Effector memory CD4-positive, alpha-beta T cell (primary cell): ENCODE measurements at places on chromosomes 11 and 22.

DNA sequence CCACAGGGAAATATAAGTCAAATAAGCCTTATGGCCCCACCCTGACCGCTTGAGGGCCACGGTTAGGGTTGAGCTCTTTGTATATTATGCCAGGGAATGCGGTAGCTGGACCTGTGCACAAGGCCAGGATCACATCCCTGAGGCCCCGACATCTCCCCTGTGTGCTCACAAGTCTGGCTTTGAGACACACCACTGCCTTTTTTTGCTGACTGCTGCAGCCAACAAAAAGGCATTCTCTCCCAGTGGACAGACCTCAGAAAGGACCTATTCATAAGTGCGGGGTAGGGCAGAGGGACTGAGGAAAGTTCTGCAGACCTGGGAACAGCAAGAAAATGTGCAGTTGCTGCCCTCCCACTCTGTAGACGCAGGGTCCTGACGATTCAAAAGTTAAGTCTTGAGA, 3.4 kb upstream of the SIDT2 start:
- DNase-seq: no peak

DNA sequence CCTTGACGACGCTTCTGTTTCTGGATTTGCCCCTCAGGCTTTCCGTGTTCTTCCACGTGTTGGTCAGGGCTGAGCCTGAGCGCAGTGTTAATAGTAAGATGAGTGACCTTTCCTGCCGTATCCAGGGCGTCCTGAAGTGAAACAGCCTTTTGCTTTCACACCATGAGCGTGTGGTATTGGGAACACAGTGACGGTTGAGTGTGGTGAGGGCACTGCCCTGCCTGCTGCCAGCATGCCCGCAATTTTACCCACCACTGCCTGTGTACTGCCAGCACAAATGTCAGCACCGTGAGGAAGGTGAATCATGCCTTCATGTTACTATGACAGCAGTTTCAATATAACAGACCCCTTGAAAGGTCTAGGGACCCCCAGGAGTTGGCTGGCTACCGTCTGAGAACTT, 217.1 kb downstream of the TBC1D22A start:
- no peak for DNase-seq

DNA sequence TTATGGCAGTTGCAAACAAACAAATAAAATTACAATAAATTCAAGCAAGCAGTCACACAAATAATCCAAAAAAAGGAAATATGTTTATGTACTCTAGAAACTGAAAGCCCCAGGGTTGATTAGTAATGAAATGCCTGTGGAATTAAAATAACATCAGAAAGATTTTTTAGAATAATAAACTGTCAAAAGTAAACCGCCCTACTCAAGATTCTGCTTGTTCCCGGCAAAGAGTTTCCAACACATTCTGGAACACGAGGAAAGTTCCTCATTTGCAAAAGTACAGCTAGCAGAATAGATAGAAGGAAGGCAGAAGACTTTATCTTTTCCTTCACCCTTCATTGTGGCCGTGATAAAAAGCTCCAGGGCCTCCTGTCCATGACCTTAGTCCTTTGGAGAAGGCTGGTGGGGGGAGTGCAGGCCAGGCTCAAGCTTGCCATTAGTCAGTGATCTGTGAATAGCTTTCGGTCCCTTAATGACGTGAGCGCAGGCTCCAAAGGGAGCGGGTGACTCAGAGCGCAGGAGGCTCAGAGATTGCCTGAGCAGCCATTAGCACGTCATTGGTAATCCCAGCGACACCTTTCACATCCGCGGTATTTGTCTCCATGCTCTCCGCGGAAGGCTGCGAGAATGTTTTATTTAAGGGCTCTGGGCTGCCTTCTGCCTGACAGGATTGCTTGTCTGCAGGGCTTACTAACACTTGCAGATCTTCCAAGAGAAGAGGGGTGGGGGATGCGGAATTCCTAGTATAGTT, 458.3 kb downstream of the METTL15 start:
- no peak for DNase-seq

DNA sequence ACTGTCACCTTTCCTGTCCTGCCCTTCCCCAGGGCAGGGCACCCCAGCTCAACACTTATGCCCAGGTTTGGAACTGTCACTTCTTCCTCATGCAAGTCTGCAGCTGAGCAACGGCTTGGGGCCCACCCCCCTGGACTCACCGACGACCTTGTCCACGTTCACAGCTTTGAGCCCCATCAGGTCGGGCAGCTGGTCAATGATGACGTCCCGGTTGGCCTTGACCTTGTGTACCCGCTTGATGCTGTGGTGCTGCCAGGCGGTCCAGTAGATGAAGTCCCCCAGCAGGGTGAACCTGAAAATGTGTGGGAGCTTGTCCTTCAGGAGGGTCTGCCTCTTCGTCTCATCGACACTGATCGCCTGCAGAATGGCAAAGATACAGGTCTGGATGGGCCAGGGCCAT, 135.0 kb downstream of the CRYBB2 start:
- no peak for DNase-seq

- DNase-seq: no peak
Measured at GRCh38 chr22:27157666-27158370, 500.4 kb downstream of the MIAT start.

DNA sequence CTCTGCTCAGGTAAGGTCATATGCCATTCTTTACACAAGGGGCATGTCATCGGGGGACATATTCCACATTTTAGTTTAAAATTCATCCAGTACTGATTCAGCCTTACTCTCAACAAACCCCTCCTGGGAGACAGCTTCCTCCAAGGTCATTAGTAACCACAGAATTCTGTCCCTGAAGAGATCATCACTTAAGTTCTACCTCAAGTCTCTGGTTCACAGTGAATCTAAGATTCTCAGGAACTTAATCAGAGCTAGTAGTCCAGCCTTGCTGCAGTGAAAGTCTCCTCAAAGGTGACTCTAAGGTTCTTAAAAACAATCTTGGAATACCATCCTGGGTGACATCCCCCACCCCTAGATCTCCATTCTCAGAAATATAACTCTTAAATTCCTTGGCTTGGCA, 18.9 kb upstream of the GDPD4 start:
- DNase-seq: no peak

DNA sequence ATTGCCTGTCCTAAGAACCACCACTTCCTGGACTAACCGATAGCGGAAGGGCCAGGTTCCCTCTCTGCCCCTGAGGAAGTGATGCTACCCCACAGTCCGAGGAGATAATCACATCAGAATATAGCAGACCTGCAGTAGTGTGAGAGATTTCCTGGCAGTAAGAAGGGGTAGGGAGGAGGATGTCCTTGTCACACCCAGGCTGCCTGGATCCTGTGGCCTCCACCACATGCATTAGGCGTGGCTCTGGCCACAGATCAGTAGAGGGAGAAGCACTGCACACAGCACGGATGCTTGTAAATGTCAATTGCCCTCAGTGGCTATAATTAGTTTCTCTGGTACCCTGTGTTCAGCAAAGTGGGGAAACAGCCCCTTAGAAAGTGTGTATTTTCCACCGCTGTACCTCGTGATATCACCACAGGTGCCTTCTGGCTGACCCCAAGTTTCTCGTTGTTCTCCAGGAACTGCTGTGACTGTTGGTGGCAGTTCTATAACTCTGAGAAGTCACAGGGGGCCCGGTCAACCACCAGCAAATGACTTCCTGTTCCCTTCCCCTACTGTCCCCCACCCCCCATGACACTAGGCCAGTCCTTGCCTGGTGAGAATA, 61.8 kb downstream of the UBASH3B start:
- DNase-seq: no peak

GRCh38 chr22:22787151-22787550, 100.5 kb upstream of the IGLL5 start:
- DNase-seq: no peak

DNA sequence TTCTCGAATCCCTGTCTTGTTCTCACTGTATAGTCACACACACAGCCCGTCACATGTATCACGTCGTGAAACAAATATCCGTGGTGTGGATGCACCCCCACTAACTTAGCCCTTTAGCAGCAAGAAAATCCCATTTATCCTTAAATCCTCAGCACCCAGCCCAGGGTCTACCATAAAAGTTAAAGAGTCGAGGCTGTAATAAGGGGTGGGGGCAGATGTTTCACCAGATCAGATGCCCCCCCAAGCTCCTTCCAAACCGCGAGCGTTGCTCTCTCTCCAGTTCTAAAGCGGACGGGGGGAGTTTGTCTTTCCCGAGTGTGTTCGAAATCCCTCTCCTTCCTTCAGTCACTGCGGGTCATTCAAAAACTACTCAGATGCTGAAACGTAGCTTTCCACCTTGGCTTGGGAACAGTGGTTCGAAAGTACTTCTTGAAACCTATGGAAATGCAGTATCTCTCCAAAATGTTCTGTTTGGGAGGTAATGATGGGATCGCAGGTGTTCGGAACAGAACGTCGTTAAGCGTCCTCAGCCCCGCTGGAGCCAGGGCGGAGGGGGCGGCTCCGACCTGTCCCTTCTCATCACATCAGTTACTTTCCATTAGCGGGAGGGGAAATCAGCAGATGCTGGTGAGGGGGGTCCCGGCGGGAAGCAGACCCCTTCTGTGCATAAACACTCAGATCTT, 156.2 kb downstream of the BRD1 start:
- DNase-seq: no peak

GRCh38 chr11:103648670-103649400, 387.6 kb upstream of the DDI1 start:
- no peak for DNase-seq

DNA sequence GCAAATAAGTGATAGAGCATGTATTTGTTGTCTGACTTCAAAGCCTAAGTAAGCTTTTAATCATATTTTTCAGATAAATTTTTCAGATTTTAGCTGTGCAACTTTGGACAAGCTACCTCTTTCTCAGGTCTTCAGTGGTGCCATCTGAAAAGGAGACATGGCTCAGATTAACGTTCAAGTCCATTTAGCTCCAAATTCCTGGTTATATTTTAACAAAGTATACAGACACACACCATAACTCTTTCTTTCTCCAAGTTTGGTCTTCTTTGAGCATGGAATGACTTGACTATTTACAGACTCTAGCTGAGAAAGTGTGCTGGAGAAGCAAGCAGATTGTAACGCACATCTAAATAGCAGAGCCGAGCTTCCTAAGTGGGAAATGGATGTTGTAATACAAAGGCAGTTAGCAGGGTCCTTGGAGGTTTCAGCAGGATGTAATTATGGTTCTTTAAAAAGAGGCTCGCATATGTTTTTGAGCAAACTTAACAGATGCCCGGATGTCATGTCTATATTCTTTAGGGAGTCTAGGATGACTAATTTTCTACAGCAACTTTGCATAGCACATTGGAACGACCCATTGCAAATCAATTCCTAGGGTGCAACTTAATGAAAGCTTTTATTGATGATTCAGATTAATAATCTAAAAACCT, 128.1 kb upstream of the E2F8 start:
- DNase-seq: no peak

GRCh38 chr22:41308544-41308947, 7.2 kb downstream of the ZC3H7B start:
- no peak for DNase-seq

GRCh38 chr11:45086526-45086925, 59.9 kb upstream of the PRDM11 start:
- no peak for DNase-seq

- DNase-seq: no peak
Measured at GRCh38 chr11:60065801-60066200, 9.3 kb downstream of the MS4A3 start.

GRCh38 chr22:17896586-17896985, 122.3 kb upstream of the BID start:
- no peak for DNase-seq

- DNase-seq: no peak
Measured at GRCh38 chr11:69910519-69911309, 91.5 kb upstream of the FGF3 start.

DNA sequence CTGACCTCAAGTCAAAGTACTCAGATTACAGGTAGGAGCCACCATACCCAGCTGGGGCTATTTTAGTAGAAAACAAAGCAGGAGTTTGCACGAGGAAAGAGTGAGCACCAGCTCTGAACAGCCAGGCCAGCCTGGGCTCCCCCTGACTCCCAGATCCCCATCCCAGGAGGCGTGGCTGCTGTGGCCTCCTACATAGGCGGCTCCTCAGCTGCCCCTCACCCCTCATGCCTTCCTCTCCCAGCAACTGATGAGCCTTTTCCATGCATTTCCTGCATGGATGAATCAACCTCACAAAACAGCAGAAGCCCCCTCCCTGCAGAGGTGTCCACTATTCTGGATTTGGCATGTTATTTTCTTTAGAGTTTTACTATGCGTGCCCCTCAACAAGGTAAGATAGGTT, 10.5 kb upstream of the FLRT1 start:
- DNase-seq: no peak

DNA sequence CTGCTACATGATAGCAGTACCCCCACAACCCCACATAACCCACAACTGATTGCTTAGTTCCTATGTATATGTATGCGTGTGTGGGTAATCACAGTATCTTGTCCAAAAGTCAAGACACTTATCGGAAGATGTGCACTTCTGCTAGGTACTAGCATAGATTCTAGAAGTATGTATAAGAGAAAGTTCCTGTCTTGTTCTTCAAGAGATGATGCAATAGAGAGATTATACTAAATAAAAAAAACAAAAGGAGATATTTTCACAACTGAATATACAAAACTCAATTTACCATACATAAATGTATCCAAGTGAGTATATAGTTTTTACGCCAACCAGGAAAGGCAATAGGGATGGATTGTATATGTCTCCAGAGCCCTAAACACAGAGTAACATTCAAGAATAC, 112.0 kb downstream of the FCHSD2 start:
- no peak for DNase-seq

GRCh38 chr11:112211536-112211935, 14.7 kb upstream of the PTS start:
- no peak for DNase-seq

DNA sequence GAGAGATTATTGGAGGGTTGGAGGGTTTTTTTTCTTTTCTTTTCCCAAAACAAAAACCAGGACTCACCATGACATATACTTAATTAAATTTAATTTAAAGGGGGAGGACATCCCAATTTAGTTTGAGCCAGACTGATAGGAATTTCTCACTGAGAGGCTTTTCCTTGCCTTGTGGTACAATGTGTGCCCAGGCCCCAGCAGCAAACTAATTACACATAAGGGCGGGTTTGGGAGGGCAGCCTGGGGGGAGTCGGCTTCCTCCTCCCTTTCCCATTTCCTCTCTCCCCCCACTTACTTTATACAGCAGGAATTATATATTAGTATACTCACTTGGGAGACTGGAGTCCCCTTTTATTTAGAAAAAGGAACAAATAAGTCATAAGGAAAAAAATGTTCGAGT, 2.9 kb downstream of the TEAD1 start:
- no peak for DNase-seq

GRCh38 chr22:31230871-31231621, 18.9 kb downstream of the LIMK2 start:
- DNase-seq: peak; percentile 41

GRCh38 chr11:5631969-5632635, 7.3 kb downstream of the TRIM34 start:
- no peak for DNase-seq

- DNase-seq: no peak
Measured at GRCh38 chr11:62077132-62077531, 46.7 kb upstream of the INCENP start.
